ENCODE measurements at places on chromosomes 11 and 22. TPM values are rescaled to one million over a fixed set of nuclear protein-coding genes. Genes with fewer than 3 reads are reported as not detected.

The PATE2 gene
- total RNA-seq: 2.8 TPM

GRCh38 chr22:45098056-45098455, 65.7 kb upstream of the NUP50 start:
- DNase-seq: no peak

GRCh38 chr22:25110846-25111578, 88.6 kb upstream of the CRYBB3 start:
- peak; percentile 83 for DNase-seq

- DNase-seq: no peak
Observed at GRCh38 chr11:57475671-57476046, 15.3 kb downstream of the RTN4RL2 start.

DNA sequence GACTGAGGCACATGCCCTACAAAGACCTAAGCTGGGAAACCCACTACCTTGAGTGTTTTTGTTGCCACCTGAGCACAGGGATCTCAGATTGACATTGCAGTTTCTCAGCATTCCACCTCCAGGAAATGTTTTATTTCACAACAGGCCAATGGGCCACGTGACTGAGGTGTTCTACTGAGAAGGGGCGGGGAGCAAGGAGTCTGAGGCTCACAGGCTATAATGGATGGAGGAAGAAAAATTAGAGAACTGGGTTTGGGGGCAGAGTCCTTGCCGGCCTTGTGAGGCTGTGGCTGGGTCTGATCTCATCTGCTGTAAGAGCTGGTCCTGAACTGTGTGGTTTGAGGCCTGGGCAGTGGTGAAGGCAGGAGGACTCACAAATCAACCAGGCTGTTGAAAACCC, 40.7 kb downstream of the ZNF202 start:
- no peak for DNase-seq

DNA sequence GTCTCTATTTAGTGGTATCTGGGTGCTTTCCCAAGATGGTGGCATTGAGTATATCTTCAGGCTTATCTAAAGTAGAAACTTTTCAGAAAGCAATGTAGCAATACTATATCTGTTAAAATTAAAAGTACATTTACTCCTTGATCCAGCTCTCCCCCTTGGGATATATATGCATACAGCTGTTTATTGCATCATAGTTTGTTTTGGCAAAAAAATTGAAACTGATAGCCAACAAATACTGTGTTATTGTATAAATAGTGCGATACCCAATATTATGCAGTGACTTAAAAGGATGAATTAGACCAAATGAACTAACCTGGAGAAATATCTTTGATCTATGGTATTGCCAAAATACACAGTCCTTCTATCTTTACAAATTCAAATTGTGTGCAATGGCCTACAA, 8.4 kb upstream of the OR10A3 start:
- DNase-seq: no peak
